Cardiac muscle cell (in vitro differentiated cells and primary cell): ENCODE measurements at places on chromosomes 4 and X.
A peak's percentile ranks its signal among the peaks of the same experiment; 100 is the strongest.

DNA sequence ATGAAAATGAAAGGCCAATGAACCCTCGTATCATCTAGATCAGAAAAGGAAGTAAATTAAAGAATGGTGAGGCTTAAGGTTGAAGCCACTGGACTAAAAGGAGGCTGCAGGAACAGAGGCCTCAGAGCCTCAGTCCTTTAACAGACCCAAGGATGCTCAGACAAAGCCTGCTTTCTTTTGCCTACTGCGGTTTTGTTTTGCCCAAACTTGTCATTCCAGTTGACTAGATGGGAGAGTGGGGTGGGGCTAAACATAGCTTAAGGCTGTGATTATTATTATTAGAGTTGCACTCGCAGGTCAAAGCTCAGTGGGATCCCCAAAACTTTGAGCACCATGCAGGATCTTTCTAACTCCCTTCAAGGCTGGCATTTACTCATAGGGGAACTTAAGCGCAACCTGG lies 163.9 kb downstream of the RBM46 start:
- DNase-seq, result no peak

- no peak for DNase-seq
Measured at GRCh38 chrX:19204636-19205035, 82.4 kb upstream of the ADGRG2 start.

DNA sequence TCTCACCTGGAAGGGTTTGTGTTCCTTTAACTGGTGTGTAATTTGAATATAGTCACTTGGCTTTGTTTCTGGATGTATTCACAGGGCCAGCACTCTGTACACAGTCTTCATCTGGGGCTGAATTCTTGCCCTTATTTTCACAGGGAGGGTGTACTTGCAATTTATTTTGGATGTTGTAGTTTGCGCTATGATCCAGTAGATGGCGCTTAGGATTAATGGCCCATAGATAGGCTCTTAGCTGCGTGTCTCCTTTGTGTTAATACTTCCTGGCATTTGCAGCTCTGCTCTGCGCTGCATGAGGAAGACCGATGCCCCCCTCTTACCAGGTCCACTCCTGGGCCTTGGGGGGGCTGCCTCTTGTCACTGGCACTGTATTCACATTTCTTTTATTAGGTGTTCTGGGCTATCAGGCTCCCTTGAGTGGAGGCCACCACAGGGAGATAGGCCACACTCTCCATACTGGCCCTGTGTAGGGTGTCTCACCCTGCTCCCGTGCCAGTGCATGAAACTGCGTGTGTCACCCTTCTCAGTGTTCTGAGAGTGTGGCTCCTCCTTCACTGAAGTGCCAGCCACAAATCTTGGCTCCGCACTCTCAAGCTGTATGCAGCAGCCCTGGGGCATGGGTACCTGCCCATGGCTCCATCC lies 562.2 kb downstream of the ZIC3 start:
- DNase-seq, result peak; percentile 47

- DNase-seq, result no peak
Measured at GRCh38 chr4:53315300-53315699, 50.6 kb downstream of the SCFD2 start.

- no peak for DNase-seq
Measured at GRCh38 chr4:150323406-150324325, 245.4 kb downstream of the DCLK2 start.

- DNase-seq, result peak; percentile 11
Measured at GRCh38 chr4:40183615-40184411, 13.0 kb upstream of the RHOH start.

GRCh38 chr4:26161030-26161824 lies 159.6 kb upstream of the RBPJ start:
- no peak for DNase-seq

GRCh38 chrX:72117636-72118210 lies 14.0 kb downstream of the RTL5 start:
- no peak for DNase-seq

GRCh38 chrX:13515211-13515930 lies 54.0 kb upstream of the EGFL6 start:
- DNase-seq, result no peak

- peak; percentile 37 for DNase-seq
Measured at GRCh38 chrX:120664081-120664480, 34.2 kb upstream of the C1GALT1C1 start.

- DNase-seq, result no peak
Measured at GRCh38 chr4:139889264-139889663, 223.6 kb downstream of the MGST2 start.

DNA sequence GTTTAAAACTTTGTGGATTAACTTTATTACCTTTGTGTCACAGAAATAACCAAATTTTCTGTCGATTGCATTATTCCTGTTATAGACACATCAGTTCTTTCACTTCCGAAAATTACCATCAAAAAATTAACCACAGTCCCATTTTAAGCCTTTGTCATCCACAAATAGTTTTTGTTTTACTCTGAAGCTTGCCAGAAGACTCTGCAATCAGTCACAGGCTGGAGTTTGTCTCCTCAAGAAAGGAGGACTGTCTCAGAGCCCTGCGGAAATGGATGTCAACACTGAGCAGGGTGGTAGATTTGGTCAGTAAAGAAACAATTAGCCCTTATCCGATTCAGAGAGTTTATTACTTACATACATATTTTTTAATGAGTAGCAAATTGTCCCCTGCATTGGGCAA lies 20.1 kb upstream of the TCEAL4 start:
- no peak for DNase-seq
